ENCODE measurements at places on chromosomes 1 and 21.

DNA sequence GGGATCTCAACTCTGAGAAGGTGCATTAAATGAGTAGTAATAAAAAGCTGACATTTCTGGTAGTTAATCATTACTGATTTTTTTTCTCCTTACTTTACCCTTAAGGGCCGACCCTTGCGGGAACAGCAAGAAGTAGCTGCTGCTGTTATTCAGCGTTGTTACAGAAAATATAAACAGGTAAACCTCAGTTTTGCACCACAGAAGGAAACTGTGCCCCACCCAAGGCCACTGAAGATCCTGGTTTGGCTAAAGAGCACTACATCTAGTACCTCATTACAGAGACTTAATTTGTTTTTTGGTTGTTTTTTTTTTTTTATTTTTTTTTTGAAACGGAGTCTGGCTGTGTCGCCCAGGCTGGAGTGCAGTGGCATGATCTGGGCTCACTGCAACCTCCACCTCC lies 23.5 kb upstream of the VAMP3 start:
- DNase-seq, result no peak

DNA sequence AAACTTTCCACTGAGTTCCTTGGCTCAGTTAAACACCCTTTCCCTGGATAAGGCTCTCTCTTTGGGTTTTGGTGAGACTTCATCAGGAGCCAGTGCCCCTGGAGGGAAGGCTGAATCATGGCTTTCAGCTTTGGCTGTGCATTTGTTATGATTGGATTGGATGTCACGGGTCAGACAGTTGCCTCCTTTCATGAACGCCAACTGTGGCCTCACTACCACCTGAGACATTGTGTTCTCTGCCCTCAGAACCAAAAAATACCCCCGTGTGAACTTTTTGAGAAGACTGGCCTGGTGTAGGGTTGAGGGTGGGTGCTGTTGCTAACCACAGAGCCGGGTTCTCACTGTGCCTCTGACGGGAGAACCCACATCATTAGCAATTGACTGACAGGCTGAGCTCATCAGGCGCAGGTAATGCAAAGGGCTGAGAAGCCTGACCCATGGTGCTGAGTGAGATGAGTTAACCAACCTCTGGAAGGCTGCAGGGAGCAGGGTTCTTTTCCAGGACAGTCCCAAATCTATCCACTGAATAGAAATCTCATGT lies 65.6 kb downstream of the HHAT start:
- no peak for DNase-seq

GRCh38 chr1:175697255-175697654 lies 46.1 kb downstream of the TNR start:
- no peak for DNase-seq

GRCh38 chr21:35050348-35051286 lies 1.5 kb upstream of the RUNX1 start:
- no peak for DNase-seq

DNA sequence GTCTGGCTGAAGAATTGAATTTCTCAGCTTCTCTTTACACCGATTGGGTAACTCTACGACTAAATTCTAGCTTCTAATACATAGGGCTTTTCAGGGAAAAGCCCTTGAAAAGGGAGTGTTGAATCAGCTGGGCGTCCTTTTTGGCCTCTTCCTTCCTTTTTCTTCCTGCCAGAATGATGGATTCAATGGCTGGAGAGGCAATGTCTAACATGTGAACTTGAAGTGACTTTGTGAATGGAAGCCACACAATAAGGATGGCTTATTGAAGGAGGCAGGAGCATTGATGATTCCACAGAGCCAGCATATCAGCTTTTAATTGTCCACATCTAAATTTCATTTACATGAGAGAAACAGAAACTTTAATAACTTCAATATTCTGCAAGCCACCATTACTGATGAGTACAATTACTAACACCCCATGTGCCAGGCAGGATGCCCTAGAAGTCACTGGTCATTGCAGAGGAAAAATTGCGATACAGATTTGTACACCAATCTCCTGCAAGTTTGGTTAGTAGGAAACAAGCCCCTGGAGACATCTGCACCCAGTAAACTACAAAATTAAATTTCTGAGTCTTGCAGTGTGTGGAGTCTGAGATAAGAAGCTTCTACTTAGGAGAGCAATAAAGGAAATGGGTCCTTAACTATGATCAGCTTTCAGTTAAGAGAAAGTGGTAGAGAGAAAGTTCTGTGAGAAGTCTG lies 56.1 kb downstream of the STYXL2 start:
- no peak for DNase-seq

GRCh38 chr21:44855572-44855971 lies 17.9 kb downstream of the PTTG1IP start:
- no peak for DNase-seq
